Germinal center (tissue), 1 donor: ENCODE measurements at places on chromosomes 11 and 22.
A peak's percentile ranks its signal among the peaks of the same experiment; 100 is the strongest.

- no peak for DNase-seq
These were observed 20.1 kb upstream of the TSKU start for GRCh38 chr11:76762867-76763572.

- DNase-seq = no peak
These were observed 9.9 kb upstream of the PARVB start for GRCh38 chr22:44014241-44014640.

- no peak for DNase-seq
These were observed 945.0 kb downstream of the BRD1 start for GRCh38 chr22:48882636-48883200.

- no peak for DNase-seq
These were observed 194.1 kb upstream of the LARGE1 start for GRCh38 chr22:34114406-34114805.

GRCh38 chr11:35427071-35427470 is 7.7 kb upstream of the SLC1A2 start:
- no peak for DNase-seq

DNA sequence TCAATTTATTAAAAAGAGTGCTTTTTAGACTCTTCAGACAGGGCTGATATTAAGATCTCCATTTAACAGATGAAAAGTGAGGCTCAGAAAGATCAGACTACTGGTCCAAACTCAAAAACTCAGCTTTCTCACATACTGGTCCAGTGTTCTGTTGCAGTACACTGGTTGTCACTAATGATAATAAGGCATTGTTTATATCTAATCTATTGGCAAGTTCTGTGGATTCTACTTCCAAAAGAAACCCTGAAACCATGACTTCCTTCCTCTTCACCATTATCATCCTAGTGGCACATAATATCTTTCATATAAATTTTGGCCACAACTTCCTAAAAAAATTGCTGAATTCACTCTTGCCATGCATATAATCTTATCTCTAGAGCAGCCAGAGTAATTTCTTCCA is 36.9 kb downstream of the F2 start:
- DNase-seq = no peak

DNA sequence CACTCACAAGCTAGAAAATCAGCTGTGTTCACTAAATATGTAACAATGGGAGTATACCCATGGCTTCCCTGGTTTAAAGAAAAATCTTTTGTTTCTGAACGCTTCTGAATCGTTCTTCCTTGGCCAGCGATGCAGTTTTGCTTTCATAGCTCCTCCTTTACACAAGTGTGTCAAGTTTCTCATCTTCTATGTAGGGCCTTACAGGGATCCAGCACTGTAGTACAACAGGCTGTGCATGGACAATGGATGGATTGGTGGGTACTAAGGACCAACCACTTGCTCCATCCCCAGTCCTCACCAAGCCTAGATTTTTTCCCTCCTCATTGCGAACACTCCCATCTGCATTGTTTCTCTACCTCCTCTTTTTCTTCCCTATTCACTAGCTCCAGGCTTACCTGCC is 24.3 kb upstream of the POU2AF2 start:
- DNase-seq = no peak

- peak; percentile 48 for DNase-seq
These were observed 3.6 kb downstream of the MMP1 start for GRCh38 chr11:102794382-102794781.

DNA sequence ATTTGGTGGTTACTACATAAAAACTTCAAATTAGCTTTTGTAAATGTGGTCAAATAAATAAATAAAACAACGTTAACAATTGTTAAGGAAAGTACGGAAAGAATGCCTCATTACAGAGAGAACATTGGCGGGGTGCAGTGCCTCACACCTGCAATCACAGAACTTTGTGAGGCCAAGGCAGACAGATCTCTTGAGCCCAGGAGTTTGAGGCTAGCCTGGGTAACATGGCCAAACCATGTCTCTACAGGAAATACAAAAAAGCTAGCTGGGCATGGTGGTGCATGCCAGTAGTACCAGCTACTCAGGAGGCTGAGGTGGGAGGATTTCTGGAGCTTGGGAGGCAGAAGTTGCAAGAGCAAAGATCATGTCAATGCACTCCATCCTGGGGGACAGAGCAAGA is 59.4 kb upstream of the VPREB1 start:
- no peak for DNase-seq

DNA sequence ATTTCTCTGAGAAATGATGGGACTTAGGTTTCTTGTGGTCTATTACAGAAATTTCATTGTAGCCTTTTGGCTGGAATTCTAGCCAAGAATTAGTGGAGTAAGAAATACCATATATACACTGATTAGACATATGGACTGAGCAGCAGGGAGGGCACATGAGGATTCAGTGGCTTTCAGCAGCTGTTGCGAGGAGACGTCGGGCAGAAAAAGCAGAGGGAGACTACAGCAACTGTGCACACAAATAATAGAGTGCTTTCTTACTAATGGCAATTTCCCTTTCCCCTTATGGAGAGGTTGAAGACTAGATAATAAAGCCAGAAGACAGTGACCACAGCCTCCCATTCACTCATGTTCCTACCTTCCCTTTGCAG is 35.4 kb upstream of the CCDC34 start:
- no peak for DNase-seq

DNA sequence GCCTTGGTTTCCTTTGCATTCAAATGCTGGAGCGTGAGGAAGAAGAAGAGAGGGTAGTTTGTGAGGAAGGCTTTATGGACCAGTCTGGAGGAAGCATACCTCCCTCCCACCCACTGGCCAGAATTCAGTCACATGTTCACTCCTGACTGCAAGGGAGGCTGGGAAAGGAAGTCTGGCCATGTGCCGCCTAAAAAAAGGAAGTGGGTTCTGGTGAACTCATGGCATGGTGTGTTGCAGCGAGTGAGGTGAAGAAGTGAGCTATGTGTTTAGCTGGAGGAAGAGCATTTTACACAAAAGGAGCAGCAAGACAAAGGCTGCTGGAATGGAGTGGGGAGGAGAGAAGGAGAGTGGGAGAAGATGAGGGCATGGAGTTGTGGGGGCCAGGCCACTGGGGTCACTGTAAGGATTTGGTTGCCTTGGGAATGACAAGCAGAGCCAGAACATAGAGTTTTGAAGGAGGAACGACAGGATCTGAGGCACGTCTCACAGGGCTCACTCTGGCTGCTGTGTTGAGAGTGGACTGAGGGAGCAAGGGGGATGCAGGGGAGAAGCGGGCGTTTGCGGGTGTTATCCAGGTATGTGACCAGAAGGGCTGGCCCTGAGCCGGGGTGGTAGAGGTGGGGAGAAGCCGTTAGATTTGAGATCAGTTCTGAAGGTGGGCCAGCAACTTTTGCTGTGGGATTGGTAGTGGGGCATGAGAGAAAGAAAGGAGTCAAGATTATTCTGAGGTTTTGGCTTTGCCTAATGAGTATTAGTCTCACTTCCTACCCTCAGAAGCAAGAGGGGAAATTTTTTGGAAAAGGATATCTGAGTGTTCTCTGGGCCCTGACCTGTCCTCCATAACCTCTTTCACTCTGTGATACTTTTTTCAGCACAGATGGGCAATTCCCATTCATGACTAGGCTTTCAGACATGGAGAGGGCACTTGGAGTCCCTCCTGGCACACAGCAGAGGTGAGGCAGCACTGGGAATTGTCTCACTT is 26.4 kb downstream of the BMAL1 start:
- no peak for DNase-seq

GRCh38 chr11:11370255-11370961 is 17.4 kb upstream of the CSNK2A3 start:
- DNase-seq = no peak

GRCh38 chr11:2825261-2825888 is 60.2 kb downstream of the CDKN1C start:
- no peak for DNase-seq

DNA sequence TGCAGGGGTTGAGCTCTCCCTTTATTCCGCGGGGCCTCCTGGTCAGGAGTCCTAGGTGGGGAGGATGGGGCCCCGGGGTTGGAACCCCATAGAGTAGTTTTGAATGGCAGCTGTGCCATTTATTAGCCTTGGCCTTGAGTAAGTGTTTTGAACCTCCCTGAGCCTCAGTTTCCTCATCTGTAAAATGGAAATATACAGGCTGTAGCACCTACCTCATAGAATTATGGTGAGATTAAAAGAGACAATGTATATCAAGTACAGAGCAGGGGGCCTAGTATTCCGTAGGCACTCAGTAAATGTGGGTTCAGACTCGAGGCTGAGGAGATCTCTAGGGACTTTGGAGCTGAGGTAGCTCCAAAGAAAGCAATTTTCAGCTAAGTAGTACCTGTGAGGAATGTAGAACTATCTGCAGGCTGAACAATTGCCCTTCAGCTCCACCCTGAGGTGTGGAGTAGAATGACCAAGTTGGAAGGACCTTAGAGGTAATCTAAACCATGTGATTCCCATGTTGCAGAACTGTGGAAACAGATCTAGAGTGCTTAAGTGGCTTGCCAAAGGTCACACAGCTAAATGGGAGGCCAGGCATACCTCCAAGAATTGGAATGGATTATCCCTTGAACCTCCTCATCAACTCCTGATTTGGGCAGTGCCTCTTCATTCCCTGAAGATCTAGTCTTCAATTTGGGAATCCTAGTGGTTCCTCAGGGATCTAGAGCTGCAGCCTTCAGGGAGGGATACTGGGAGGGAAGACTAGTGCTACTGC is 682 bp downstream of the PGAP2 start:
- DNase-seq = peak; percentile 76

DNA sequence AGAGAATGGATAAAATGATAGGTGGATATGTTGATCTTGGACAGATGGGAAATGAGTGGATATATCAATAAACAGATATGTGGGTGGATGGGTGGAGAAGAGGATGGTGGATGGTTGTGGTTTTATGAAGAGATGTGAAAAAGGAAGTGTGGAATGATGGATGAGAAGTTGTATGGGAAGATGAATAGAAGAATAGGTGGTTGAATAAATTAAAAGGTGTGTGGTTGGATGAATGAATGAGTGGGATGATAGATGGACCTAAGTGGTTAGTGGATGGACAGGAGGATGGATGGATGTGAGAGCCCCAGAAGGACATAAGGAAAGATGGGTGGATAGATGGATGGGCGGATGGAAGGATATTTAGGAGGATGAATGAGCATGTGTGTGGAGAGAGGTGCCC is 913 bp upstream of the CD44 start:
- no peak for DNase-seq

DNA sequence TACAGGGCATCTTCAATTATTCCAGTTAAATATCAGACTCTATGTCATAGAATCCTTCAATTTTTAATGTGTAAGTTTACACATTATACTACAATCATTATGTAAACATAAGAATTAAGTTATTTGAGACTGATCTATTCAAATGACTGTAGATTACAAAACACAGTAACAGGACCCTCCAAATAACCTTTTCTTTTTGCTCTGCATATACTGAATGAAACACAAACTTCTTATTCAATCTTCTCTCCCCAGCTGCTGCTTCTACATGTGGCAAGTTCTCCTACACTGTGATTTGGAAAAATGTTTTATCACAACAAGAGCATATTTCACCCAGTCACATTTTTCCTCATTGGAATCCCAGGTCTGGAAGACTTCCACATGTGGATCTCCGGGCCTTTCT is at the start of gene OR52J3:
OR52J3 (plus strand) TSS at position 301 of the 400 bp plus-strand sequence; CDS start at position 301, 0 bp downstream.
- no peak for DNase-seq

GRCh38 chr11:69981119-69981784 is 96.9 kb upstream of the ANO1 start:
- DNase-seq = no peak

DNA sequence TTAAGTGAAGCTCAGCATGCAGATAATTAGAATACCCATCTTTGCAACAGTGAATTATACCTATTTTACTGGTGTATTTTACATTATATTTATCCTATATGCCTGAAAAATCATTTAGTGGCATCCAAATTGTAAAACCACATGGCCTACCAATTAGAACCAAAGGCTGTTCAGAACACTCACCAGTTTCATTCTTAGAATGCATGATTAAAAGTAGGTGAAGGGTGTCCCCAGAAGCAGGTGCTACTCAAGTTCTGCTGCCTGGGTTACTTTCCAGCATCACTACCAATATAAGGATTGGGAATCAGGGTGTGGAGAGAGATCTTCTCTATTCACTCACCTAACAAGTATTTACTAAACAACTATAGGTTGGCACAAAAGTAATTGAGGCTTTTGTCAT is 103.3 kb downstream of the SGSM3 start:
- no peak for DNase-seq

- no peak for DNase-seq
These were observed 848.3 kb downstream of the TBC1D22A start for GRCh38 chr22:47610764-47611163.

- no peak for DNase-seq
These were observed 35.8 kb upstream of the CBX6 start for GRCh38 chr22:38907767-38908166.

- DNase-seq = peak; percentile 21
These were observed 35.3 kb upstream of the POU2AF1 start for GRCh38 chr11:111414267-111414931.

- no peak for DNase-seq
These were observed 72.9 kb downstream of the PIWIL4 start for GRCh38 chr11:94639901-94640721.

DNA sequence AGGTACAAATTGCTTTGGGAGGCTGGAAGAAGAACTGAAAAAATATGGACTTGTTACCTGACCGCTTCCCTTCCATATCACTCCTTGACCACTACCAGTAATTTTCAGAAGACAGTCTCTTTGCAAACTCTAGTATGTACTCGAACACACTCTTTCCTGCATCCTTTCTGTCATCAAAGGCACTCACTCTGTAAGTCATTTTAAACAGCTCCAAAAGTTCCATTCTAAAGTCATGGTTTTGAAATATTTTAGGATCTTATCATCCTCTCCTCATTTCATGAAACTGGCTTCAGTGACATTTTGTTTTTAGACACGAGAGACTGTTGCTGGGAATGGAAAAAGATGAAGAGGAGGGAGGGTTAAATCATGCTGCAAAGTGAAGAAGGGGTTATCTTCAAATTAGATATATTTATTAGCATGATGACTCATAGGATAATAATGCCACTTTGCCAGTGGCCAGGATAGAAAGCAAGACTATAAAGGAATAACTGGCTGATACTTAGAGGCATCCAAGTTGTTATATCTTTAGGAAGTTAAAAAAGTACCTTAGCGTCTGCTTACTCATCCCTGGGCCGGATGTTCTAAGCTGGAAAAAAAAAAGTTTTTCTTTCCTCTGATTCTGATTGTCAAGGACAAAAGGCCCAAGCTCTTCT is 549.3 kb downstream of the METTL15 start:
- DNase-seq = no peak

DNA sequence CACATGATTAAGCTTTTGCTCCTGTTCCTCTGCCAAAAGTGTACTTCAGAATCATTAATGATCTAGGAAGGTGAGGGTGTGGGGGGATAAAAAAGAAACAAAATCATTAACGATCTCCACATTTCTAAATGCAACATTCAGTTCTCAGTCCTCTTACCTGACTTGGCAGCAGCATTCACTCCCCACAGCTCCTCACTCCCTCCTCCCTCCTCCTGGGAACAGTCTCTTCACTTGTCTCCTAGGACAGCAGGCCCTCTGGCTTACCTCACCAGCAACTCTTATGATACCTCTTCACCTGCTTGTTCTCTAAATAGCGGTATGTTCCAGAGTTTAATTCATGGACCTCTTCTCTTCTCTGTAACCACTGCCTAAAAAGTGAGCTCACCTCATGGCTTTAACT is 56.5 kb upstream of the APOA1 start:
- DNase-seq = no peak

- no peak for DNase-seq
These were observed 59.9 kb upstream of the C11orf87 start for GRCh38 chr11:109362059-109362458.

GRCh38 chr11:16195651-16196050 is 160.7 kb downstream of the SOX6 start:
- no peak for DNase-seq

- no peak for DNase-seq
These were observed 84.4 kb downstream of the CD44 start for GRCh38 chr11:35223371-35223796.

GRCh38 chr11:11344045-11344444 is 9.0 kb downstream of the CSNK2A3 start:
- no peak for DNase-seq
